ENCODE measurements at places on chromosomes 4 and X. TPM values are rescaled to one million over a fixed set of nuclear protein-coding genes. Genes with fewer than 3 reads are reported as not detected.
A peak's percentile ranks its signal among the peaks of the same experiment; 100 is the strongest.

DNA sequence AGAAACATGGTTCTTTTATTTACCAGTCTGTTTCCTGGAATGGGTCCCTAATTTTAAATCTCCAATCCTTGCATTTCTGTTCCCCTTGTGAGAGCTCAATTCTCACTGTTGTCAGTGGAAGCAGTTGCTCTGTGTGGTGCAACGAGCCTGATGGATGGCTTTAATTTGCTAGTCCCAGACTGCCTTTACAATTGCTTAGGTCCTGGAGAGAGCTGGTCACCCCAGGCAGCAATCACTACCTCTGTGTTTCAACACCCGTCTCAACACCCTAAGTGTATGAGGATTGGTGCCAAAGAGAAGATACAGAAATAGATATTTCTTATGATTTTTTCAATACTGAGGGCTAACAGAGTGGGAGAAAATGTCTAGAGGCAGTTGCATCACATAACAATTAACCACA is 873.8 kb downstream of the GLUD2 start:
- no peak for DNase-seq

GRCh38 chr4:129113919-129114318 is 18.0 kb downstream of the C4orf33 start:
- no peak for DNase-seq

DNA sequence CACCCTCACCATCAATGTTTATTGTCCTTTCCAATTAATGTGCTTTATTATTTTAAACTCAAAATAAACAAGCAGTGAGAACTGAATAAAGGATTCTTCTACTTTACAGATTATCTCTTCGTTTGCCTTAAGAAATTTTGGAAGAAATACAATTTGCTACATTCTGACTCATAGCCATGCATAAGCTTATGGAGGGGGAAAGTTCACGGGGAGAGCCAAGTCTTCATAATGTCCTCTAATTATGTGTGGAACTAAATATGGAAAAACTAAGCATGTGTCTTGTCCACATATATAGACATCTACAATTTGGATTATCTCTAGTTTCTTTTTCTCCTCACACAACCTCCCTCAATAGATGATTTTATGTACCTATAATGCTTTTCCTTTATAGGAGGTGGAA is 17.5 kb downstream of the CXCL13 start:
- DNase-seq: no peak

DNA sequence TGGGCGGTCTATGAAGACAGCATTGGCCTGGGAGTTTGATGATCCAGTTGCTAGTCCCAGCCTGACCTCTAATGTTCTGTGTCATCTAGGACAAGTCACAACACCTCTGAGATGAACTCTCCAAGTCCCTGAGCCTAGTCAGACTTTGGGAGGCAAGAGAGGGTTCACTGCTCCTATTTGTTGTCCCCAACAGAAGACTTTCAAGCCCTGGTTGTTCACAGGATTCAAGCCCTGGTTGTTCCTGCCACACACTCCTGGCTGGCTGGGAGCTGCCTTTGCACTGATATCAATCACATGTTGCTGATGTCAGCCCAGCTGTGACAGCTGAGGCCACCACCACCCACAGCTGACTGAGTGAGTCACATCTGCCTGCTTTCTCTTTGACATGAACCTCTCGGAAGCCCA is 253.2 kb upstream of the RASGEF1B start:
- DNase-seq: peak; percentile 68

DNA sequence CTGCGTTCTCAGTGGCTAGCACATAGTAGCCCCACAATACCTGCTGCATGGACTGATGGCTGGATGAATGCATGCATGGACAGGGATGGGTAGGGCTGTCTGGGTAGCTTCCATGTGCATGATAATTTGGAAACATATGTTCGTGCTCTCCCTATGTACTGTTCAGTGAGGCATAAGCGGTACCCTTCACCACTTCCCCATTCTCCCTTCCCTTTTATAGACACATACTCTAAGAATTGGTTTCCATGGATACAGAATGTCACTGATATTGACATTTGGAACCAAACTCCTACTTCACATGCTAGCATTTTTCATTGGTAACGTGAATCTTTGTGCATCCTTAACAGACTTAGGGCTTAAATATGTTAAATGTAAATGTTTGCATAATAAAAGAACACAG is 20.4 kb downstream of the USP46 start:
- DNase-seq: no peak

DNA sequence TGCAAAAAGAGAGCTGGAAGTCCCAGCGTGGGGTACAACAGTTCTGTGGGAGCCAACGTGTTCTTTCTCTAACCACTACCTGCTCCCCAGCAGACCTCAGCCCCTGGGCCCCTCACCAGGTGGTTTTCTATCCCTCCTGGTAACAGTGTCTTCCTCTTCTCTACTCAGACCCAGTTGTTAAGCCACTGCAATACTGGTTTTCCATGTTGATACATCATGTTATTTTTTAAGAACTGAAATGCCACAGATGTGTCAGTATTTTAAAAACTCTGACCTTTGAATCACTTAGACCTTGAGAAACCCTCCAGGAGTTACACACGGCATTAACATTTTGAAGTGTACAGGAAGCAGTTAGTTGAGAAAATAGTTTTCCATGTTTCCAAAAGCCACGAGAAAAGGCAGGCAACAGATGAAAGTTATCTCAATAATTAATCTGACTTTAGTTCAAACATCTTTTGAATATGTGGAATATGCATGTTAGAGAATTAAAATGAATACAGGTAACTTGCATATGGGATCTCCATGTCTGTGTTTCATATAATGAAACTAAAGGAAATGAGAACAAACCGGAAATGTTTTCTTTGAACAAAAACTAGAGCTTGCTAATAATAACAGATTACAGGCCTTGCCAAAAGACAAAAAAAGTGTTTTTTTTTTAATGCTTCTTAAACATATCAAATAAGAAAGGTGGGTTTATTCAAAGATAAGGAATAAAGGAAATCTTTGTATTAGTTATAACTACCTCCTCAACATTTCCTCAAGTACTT is 108.8 kb downstream of the ZNF827 start:
- peak; percentile 53 for DNase-seq

- DNase-seq: no peak
Observed at GRCh38 chrX:69060631-69061408, 104.4 kb downstream of the PJA1 start.

- no peak for DNase-seq
Observed at GRCh38 chr4:26812049-26812714, 48.5 kb upstream of the STIM2 start.

DNA sequence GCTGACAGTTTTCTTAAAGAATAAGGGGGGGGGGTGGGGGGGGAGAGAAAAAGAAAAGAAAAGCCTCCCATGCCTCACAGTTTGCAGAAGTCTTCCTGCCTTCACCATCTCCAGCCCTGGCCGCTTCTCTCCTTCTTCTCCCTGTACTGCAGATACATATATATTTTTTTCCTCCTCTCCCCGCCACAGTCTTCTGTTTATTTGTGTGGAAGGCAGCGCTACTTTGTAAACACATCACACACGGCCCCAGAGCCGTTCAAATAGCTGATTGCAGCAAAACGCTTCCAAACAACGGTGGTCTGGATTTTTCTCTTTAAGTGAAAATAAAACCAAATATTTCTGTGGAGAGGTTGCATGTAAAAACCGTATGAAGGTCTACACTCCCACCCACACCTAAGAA is 732 bp downstream of the NLGN4X start:
- no peak for DNase-seq

- no peak for DNase-seq
Observed at GRCh38 chrX:133922390-133922771, 63.0 kb downstream of the GPC3 start.

DNA sequence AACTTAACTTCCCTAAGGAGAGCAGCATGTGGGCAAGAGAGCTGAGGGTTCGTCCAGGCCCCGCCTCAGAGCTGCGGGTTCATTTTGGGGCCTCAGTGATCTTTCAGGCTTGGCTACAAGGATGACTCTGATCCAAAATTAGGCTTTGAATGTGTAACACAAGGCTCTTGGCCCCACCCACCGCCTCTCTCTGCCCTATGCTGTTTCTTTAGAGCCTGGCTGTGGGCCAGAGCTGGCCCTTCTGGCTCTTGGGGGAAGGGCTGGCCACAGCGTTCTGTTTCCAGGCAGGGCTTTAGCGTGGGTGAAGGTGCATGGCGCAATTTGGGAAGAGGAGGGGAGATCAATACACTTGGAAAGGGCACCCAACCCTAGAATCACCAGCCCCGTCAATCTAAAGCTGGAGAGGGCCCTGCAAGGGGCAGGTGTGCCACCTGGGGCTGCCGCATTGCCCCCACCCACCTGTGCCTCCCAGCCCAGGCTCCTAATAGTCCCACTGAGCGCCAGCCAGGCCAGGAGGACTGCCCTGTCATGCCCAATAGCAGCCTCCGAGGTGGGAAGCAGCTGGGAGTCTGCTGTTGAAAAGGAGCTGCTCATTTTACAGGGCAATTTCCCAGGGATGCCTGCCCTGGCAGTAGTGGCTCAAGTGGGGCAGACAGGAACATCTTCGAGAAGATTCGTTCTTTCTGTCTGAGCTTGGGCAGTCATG is 84.5 kb upstream of the MAML3 start:
- no peak for DNase-seq

GRCh38 chr4:59247032-59247431 is 1953.1 kb upstream of the ADGRL3 start:
- DNase-seq: no peak

- no peak for DNase-seq
Observed at GRCh38 chr4:119149110-119149509, 13.5 kb downstream of the MYOZ2 start.

DNA sequence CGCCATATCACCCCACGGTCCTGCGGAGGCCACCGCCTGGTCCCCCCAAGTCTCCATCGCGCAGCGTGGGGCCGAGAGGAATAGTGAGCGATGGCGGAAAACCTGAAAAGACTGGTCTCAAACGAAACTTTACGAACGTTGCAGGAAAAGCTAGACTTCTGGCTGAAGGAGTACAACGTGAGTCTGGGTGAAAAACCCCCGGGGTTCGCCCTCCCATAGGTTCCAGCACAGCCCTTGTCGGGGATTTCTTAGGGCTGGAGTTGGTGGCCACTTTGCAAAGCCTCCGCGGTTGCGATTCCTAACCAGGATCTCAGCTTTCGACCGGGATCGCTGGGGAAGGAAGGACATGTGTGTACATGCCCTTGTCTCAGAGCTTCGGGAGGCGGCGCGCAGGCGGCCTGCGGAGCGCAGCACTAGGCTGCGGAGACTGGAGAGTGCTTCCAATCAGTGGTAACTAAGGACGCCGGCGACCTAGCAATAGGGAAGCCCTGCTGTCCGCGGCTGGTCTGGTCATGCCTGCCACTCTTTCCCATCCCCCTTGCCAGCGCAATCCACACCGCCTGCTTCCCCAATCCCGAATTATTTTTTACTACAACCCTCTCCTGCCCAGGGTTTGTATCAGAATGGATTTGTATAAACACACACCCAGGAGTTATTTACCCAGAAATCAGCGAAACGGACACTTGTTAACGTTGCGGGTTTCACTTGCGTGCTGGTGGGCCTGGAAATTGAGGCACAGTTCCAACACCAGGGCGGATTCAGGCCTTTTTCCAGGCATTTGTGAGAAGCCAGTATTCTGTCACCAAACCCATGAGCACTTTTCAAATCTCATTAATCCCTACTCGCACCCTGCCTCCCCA is 741 bp downstream of the SPATA18 start:
- DNase-seq: no peak

- no peak for DNase-seq
Observed at GRCh38 chr4:6427439-6428090, 44.8 kb downstream of the PPP2R2C start.

GRCh38 chr4:88609387-88609786 is 17.1 kb downstream of the HERC3 start:
- no peak for DNase-seq

- no peak for DNase-seq
Observed at GRCh38 chr4:86961116-86961515, 26.3 kb downstream of the AFF1 start.

- no peak for DNase-seq
Observed at GRCh38 chr4:108219998-108220397, 51.3 kb upstream of the LEF1 start.

- no peak for DNase-seq
Observed at GRCh38 chrX:21503593-21503992, 129.4 kb downstream of the CNKSR2 start.

DNA sequence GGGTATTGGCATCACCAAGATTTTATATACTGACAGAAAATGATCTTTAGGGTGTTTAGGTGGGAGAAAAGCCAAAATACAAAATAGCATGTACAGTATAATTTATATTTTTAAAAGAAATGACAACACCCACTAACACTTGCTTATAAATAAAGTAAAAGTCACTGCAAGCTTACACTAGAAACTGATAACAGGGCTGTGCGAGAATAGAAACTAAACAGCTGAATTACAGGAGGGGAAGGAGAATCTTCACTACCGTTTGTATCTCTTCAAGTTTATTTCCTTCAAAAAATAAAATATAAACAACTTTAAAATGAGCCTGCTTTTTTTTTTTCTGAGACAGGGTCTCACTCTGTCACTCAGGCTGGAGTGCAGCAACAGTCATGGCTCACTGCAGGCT is 22.8 kb downstream of the GRSF1 start:
- no peak for DNase-seq

GRCh38 chr4:10200869-10201268 is 84.3 kb upstream of the WDR1 start:
- no peak for DNase-seq

GRCh38 chrX:13376857-13377549 is 57.1 kb upstream of the ATXN3L start:
- DNase-seq: no peak

DNA sequence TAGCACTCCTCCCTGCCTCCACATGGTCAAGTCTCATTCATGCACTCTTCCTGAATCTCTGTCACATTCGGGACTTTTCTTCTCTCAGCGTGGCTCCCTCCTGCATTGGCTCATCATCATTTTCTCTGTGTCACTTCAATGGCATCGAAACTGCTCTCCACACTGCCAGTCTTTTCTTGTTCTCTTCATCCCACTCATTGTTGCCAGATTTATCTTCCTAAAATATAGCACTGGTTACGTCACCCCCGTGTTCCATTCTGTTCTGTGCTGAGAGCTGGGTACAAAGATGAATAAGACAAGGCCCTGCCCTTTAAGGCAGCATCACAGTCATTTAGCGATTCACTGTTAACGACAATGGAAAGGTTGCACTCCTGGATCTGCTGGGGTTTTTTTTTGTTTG is 174.4 kb upstream of the TBC1D9 start:
- no peak for DNase-seq

- DNase-seq: peak; percentile 61
Observed at GRCh38 chrX:153723351-153724251, 586 bp downstream of the BCAP31 start.

GYG2 gene
- total RNA-seq: not detected

USP17L29 gene
- not detected for total RNA-seq

ABCE1 gene
- total RNA-seq: 198 TPM

ARHGAP24 gene
- 0.62 TPM for total RNA-seq

IL21 gene
- total RNA-seq: not detected

PDGFRA gene
- total RNA-seq: not detected

GIMD1 gene
- total RNA-seq: not detected

PDLIM3 gene
- total RNA-seq: not detected

PDE5A gene
- total RNA-seq: not detected

INTS12 gene
- total RNA-seq: 28.5 TPM

CLCN4 gene
- total RNA-seq: 0.04 TPM

UNC5C gene
- total RNA-seq: not detected

PABPC1L2A gene
- not detected for total RNA-seq

CHIC1 gene
- total RNA-seq: 5.2 TPM

RAP2C gene
- total RNA-seq: 34.5 TPM

Data from activated naive CD8-positive, alpha-beta T cell treated with anti-CD3 and anti-CD28 coated beads for 36 hours (primary cell).